ENCODE measurements at places on chromosomes 12 and 14. TPM values are rescaled to one million over a fixed set of nuclear protein-coding genes. Genes with fewer than 3 reads are reported as not detected.
A peak's percentile ranks its signal among the peaks of the same experiment; 100 is the strongest.

The VDR gene
- polyA plus RNA-seq: 69.1 TPM

The PLCZ1 gene
- polyA plus RNA-seq: not detected

DNA sequence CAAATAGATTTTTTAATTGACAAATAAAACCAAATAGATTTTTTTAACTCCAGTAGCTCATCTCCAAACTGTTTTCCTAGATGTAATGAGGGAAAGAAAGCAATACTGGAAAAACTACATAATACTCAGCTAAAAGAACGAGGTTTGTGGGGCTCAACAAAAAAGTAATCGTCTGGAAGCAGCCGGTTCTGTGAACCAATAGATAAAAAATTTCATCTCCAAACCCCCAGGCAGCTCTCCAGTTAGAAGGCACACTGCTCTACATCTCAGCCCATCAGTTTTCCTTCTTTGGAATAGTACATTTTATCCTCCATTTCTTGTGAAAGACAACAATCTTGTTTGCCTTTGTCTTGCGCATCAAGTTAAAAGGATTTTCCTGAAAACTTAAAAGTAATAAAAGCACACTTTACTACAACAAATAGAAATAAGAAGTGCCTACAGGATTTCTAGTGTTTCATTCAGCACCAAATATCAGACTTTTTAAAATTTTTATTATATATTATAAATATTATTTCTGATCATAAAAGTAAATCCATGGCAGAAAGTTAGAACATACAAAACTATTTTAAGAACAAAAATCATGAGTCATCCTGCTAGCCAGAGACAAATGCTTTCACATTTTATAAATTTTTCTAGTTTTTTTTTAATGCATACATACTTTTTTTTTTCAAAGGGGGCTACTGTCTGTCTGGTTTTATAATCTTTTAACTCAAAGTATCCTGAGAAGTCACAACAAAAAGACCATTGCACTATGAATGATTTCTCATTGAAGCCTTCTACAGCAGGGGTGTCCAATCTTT lies 67.7 kb downstream of the EPS8 start:
- no peak for DNase-seq

- no peak for DNase-seq
These were observed 273.9 kb upstream of the RTL1 start for GRCh38 chr14:101177301-101177971.

The CLECL1 gene
- not detected for polyA plus RNA-seq

The OR4K13 gene
- polyA plus RNA-seq: not detected

GRCh38 chr14:93713726-93714405 lies 74.4 kb downstream of the PRIMA1 start:
- DNase-seq: peak; percentile 61

The RNASE1 gene
- 584 TPM for polyA plus RNA-seq

DNA sequence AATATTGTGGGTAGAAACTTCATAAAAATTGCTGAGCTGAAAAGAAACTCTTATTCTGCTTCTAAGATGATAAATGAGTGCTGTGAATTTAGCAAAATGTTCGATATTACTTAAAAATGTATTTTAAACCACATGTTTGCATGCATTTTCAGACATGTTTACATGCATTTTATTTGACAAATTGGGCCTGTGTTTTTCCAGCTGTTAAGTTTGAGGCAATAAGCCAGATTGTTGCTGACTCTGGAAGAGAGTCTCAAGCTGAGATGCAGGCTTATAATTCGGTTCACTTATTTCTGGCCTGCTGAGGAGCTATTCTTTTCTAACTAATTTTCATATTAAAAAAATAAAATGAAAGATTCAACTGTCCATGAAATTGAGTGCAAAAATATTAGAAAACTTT lies 110.1 kb downstream of the SYNE2 start:
- no peak for DNase-seq

DNA sequence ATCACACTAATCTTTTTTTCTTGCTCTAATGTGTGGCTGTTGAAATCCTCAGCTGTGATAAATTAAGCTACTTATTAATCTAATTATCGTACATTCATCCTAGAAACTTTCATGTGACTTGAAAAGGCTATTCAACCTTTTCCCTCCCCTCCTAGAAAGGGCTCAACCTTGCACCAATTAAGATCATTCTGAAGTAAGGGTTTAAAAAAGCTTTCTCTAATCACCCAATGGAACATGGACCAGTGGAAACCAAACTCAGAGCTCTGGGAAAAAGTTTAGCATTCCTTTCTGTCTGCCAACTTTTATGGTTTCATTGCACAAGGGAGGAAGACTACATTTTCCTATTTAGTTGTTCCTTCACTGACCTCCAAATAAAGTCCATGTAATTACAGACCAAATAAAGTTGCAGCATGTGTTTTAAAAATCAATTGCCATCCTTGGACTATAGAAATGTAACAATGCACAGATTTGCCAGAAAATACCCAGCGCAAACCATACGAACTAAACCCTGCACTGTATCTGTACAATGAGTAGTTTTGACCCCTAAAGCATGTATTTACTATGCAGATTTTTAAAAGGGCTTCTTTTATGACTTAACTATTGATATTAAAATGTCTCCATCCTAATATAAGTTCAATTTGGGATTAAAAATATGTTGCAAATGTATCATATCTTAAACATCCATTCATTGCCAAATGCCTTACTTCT lies 142.6 kb upstream of the OTX2 start:
- DNase-seq: no peak

DNA sequence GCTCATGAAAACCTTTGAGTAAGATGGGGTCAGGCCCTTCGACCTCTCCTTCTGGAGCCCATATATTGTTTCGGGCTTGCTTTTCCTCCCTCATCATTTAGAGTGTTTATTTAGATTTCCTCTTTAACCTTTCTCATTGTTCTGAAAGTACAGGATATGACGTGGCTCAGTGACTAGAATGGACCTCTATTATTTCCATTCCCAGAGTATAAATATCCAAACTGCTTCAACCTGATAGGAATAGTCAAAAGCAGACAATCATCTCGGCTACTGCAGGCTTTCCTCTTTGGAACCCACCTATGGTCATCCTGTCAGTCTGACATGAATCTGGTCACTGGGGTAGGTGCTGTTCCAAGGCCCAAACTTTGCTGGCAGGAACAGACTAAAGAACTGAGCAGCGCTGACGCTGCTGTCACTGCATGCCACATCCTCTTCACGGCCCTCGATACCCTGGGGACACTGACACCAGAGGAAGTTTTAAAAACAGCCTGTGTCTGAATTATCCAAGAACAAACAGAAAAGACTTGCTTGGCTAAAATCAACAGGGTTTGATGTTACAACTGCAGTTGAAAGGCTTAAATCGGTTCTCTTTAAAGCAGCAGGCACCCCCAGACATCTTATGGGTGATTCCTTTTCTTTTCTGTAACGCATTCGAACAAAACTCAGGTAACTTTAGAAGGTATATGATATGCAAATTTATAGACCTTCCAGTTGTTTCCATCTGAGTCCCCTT lies 5.0 kb upstream of the DDX47 start:
- peak; percentile 71 for DNase-seq

The SERPINA1 gene
- polyA plus RNA-seq: 103 TPM

The CLEC2A gene
- not detected for polyA plus RNA-seq

DNA sequence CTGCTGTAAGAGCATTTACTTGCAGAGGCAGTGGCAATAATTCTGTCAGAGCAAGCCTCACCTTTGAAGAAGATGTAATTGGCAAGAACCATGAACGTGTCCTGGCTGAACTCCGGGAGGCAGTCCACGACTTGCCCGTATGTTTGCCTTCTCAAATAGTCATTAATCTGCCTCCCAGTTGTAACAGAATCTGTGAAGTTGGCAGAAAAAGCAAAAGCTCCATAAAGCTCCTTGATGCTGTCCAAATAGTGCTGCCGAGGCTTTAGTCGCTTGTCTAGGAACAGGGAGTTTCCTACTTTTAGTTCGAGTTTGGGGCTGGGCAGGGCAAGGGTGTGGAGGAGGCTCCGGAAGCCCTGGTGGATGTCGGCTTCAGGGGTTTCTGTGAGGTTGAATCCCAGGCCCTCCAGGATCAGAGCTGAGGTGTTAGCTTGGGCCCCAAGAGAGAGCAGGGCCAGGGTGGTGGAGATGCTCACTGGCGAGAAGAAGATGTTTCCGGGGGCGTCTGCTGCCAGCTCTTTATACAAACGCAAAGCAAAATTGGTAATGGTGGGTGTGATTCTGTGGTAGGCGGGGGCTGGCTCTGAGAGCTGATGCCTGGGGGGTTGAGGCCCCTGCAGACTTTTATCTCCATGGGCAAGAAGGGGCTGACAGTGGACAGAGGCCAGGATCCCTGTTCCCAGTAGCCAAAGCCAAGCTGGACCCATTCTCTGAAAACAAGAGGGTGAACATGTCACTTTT lies 4.4 kb downstream of the SERPINA11 start:
- no peak for DNase-seq

The LMNTD1 gene
- not detected for polyA plus RNA-seq

DNA sequence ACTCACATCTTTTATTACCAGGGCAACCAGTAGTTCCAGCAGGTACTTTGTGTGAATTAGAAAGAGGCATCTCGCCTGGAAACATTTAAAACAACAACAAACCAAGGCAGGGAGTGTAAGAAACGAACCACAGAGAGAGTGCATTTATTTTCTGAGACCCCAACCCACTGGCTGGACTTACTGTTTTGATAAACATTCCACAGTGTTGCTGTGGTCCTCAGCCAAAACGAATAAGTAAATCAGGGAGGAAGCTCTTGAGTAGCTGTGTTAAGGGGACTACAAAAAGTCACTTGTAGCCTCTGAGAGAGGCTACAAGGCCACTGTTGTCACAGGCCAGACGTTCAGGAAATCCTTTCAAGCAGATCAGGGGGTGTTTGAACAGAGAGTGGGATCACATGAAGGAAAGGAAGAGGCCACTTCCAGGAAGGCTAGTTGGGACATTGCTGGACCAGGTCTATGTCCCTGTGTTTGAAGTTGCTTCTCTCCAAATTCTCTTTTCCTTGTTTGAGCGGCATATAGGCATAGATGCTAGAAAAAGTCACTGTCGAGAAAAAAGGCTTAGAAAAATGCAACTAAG lies 33.8 kb downstream of the DMAC2L start:
- DNase-seq: no peak

DNA sequence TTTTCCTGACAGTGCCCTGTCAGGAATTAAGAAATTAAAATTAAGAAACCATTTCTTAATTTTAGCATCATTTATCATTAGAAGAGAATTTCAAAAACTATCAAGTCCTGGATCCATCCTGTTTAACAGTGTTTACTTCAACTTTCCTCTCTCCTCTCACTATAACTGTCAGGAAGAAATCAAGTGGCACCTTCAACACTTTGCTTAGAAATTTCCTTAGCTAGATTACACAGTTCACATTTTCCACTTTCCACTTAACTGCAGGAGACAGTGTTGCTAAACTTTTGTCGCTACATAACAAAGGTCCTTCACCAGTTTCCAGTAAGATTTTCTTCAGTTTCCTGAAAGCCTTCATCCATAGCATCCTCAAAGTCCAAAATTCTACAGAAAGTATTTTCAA lies 21.9 kb upstream of the OR10P1 start:
- no peak for DNase-seq

DNA sequence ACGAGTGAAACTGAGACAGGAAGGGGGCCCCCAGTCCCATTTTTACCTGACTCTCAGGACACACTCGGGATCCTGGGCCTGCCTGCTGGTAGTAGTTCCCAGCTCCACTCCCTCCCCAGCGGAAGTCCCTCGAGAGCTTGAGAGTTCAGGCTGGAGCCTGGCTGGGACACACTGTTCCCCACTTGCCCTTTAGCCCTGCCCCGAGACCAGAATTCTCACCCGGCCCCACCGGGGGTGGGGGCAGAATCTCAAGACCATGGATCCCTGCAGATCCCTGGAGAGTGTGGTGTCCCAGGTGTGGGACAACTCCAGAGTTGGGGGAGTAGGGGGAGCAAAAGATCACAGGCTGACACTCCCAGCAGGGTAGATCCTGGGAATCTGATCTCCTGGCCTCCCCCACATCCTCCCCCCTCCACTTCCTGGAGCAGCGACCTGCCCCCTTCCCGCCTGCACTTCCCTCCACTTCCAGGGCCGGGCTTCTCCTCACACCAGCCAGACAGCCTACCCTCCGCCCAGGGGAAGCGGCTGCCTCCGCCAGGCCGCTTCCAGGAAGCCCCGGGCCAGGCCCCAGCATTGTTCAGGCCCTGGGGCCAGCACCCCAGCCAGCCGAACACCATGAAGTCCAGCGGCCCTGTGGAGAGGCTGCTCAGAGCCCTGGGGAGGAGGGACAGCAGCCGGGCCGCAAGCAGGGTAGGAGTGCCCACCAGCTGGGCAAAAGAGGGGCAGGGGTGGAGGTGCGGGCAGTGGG lies at the start of gene TNS2:
Gene TNS2, plus strand, starts transcription at position 495 of the 748 bp plus-strand sequence. Its CDS starts 121 bp downstream, at position 616.
- peak; percentile 95 for DNase-seq

- DNase-seq: no peak
These were observed 11.1 kb downstream of the AQP6 start for GRCh38 chr12:49983892-49984291.

DNA sequence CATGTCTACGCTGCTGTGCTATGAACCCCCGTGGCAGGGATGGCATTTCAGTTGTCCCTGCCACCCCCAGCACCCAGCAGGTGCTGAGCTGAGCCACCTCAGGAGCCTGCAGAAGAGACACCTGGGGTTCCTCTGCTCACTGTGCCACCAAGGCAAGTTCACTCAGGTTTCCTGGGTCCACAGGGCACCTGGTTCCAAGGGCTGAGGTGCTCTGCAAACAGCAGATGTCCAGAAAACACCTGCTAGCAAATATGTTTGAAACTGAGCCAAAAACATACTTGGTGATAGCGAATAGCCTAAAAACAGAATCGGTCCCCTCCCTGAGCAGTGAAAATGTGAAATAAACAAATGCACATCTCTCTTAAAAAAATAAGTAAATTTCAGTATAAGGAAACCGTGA lies 35.6 kb upstream of the GPR68 start:
- no peak for DNase-seq

- DNase-seq: no peak
These were observed 218.9 kb downstream of the ACSS3 start for GRCh38 chr12:81296556-81297305.

The VRTN gene
- 0.23 TPM for polyA plus RNA-seq

DNA sequence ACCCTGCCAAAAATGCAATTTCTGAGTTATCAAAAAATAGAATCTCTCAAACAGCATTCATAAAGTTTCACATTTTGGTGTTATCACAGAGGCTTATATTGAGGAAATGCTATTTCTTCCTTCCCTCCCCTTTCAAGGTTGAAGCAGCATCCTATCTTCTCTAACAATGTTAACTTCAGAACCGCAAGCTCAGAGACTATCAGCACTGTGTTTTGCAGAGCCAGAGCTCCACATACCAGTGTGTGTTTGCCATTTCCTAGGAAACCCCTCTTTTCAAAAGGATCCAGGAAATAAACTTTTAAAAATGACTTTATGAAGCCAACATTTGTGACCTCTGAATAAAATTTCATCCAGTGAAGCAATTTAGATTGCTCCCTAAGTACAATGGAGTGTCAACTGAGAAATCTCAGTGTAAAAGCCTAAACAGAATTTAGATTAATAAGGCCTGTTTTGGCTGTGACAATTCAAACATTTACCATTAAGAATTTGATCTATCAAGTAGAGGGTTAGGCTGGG lies 332.6 kb downstream of the NOVA1 start:
- no peak for DNase-seq

The PLEKHD1 gene
- not detected for polyA plus RNA-seq

DNA sequence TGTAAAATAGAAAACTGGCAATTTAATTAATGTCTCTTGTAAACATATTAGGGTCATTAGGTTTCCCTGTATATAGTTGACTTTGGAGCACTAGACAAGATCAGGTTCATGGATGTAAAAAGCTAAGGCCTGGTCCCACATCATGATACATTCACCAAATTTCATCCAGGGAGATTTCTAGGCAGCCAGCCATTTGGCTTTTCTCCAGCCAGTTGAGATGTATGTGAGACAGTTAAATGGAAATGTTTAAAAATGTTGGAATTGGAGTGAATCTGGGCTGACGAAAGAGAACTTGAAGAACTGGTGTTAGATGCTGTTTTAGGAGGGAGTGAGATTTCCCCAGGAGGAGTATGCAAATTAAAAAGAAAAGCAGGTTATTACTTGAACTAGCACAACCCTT lies 41.8 kb upstream of the CLEC14A start:
- no peak for DNase-seq

GRCh38 chr12:21642707-21643389 lies 14.8 kb downstream of the LDHB start:
- no peak for DNase-seq

All from sigmoid colon (tissue), 7 donors.